ENCODE measurements at places on chromosomes 1 and 21.

- no peak for DNase-seq
Measured at GRCh38 chr1:114512595-114513280, 1.7 kb upstream of the TRIM33 start.

- no peak for DNase-seq
Measured at GRCh38 chr1:243268751-243269460, 13.1 kb downstream of the SDCCAG8 start.

DNA sequence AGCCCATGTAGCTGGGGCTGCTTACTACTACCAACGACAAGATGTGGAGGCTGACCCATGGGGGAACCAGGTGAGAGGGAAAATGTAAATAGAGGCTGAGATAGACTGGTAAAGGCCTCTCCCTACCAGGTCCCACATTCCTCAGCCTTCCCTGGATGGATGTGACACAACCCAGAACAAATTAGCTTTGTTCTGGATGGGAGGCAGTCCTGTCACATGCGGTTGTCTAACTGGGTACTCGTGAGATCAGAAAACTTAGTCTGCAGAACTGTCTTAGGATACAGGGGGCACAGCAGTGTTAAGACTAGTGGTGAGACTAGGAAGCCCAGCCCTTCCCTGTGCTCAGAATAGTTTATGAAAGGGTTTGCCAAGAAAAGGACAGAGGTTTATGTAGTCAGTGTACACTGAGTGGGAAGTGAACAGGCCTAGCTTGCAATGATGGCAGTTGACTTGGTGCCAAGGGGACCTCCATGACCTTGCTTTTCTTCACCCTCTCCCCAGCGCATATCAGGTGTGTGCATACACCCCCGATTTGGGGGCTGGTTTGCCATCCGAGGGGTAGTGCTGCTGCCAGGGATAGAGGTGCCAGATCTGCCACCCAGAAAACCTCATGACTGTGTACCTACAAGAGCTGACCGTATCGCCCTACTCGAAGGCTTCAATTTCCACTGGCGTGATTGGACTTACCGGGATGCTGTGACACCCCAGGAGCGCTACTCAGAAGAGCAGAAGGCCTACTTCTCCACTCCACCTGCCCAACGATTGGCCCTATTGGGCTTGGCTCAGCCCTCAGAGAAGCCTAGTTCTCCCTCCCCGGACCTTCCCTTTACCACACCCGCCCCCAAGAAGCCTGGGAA, 8.4 kb downstream of the MMACHC start:
- DNase-seq, result no peak

- DNase-seq, result no peak
Measured at GRCh38 chr1:61307422-61308142, 225.2 kb downstream of the NFIA start.

DNA sequence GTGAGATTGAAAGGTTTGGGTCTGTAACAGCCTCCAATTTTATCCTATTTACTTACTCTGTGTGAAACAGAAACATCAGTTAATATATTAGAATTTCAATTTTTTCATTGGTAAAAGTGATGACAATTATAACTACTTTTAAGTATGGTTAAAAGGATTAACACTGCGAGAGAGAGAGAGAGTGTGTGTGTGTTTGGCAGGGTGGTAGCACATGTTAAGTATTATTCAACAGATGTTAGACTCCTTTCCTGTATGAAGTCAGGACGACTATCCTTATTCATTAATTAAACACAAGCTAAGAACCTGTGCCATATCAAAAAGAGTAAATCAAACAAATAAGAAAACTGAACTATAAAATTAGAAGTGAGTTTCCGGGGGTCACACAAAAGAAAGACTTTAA, 662.5 kb downstream of the PLPP3 start:
- no peak for DNase-seq

DNA sequence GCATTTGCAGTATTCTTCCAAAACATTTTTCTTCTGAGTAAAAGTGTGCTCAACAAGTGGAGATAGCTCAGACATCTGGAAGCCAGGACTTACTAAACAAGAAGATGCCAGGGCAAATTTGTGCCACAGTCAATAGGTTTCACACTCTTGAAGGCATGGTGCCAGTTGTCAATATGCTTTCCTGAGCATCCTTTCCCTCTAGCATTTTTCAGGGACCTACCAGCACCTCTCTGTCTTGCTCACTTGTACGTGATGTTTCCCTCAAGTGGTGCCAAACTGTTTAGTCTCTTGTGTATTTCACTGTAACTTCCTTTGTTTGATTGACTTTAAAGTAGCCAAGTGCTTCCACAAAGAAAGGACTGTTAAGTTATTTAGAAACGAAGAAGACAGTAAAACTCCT, 194.0 kb upstream of the SGIP1 start:
- DNase-seq, result no peak

DNA sequence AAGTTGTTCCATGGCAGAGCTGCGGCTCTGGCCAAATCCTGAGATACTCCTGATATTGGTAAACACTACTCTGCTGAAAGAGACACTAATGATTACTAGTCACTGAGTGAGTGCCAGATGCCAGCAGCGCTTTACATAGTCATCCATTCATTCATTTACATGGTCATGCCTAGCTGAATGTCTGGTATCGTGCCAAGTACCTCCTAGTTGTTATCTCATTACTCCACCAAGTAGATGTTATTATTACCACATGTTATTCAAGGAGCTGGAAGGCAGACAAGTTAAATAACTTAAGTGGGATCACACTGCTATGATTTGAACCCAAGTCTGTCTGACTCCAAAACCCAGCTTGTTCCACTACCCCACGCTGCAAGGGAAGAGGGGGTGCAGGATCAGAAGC, 4.7 kb downstream of the OLFML2B start:
- DNase-seq, result no peak

DNA sequence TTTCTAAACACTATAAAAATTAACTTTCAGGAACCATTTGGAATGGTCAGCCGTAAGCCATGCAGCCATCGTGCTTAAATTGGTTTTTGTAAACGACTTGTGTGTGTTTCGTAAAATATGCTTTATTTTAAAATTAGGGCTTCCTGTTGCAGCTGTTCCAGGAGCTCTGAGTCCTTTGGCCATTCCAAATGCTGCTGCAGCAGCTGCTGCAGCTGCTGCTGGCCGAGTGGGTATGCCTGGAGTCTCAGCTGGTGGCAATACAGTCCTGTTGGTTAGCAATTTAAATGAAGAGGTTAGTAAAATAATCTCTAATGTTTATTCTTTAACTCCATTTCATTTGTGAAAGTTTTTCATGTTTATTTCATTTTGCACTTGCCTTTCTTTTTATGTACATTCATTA, 83.1 kb downstream of the PTBP2 start:
- DNase-seq, result no peak

GRCh38 chr1:22296701-22297591, 154.0 kb upstream of the WNT4 start:
- DNase-seq, result no peak

- no peak for DNase-seq
Measured at GRCh38 chr1:205525495-205526285, 21.2 kb downstream of the CDK18 start.

DNA sequence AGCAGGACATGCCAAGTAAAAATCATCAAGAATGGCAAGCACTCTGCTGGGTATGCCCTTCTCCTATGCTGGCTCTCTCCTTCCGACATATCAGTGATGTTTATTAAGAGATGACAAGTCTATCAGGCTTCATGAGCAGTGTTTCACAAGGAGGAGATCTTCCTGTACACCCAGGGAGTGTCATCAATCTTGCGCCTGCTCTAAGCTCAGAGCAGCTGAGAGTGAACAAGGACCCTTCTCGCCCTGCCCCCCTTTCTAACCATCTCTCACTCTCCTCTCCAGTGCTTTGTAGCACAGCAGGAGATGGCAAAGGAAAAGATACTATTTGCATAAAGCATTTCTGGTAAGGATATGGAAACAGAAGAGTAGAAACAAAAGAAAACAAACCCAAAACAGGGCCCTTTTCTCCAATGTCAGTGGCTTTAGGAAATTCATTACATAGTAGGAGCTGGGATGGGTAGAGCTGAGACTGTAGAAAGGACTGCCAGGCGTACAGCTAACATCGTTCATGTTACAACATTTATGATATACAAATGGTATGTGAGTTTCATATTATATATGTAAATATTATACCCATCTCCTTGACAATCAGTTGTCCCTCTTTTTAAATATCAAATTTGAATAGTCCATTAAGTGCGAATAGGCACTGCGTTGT, 201.7 kb downstream of the NUF2 start:
- DNase-seq, result no peak

DNA sequence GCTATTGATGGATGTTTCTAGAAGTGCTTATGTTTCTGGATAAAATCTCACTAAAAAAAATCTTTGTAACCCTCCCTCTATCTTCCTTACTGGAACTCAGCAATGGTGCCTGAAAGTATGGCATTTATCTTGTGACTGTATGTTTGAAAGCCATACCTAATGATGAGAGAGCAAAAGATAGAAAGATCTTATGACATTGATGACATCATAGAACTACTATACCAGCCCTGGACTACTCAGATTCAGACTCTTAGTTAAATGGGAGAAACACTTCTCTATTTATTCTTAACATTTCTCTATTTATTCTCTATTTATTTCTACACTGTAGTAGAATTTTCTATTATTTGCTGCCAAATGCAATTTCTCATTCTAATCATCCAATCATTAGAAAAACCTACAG, 32.7 kb upstream of the SYCP1 start:
- DNase-seq, result no peak

DNA sequence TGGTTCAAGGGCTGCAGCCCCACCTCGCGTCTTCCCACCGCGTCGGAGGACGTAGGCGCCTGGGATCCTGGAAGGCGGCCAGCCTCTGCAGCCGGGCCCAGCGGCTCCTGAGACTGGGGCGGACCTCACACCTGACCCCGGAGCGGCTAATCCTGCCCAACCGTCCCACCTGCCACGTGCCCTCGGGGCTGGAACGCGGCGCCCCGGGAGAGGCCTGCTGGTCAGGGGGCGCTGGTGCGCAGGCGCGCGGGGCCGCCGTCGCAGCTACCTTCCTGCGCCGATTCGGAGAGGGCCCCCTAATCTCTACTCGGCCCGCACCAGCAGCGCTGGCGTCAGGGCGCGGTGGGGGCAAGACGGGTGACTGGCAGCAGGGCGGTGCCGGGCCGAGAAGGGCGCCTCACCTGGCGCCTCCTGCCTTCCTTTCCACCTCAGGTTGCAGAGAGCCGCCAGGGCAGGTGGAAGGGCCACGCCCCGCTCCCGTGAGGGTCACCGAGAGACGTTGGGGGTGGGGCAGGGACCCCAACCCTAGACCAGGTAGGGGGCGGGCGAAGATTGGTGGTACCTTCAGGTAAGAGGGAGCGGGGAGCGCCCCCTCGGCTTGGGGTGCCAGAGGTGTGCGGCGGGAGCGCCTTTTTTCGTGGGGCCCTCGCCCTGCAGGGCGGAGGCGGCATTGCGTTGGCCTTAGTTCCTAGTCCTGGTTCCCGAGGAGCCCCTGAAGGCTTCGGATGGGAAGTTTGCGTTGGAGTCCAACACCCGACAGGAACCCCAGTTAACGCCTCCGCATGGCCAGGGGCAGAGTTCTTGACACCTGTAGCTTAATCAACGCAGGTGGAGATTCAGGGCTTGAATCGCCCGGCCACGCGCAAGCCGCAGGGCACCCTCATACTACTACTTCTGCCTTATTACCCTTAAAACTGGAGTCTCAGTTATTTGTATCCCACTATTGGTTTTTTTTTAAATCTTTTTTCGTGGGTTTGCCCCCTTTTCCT, at the start of gene TDRD5:
Gene TDRD5 (plus strand): TSS at position 241 of the 989 bp plus-strand sequence. CDS start 784 bp downstream, outside the sequence.
- no peak for DNase-seq

- DNase-seq, result no peak
Measured at GRCh38 chr1:247472035-247472434, 14.1 kb upstream of the OR2B11 start.

GRCh38 chr21:19648391-19648790, 1244.8 kb upstream of the TMPRSS15 start:
- no peak for DNase-seq

GRCh38 chr1:24391882-24392603, 21.5 kb downstream of the STPG1 start:
- peak; percentile 31 for DNase-seq

DNA sequence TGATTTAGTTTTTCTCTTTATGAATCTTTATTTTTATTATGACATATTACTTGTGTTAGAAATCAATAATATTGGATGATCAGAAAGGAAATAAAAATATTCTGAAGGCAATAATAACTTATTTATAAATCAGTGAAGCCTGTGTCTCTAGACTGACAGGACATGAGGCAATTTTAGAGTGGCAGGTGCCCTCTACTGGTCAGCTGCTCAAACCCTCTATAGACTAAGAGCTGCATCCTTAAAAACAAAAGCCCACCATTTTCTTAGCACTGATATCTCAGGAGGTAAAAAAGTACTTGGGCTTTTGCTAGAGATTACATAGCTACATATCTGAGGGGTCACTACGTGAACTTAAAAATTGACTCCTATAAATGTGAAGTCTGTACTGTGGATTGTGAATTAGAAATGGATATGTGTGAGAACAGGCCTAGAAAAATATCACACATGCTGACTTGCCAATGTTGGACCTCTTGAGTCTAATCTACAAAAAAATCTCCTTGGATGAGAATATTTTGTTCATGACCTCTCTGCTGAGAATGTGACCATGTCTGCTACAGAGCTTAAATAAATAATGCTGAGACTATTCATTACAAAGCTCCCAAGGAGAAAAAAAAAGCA, 597.9 kb upstream of the ADAMTS5 start:
- no peak for DNase-seq

GRCh38 chr21:32389337-32390015, 3.3 kb downstream of the URB1 start:
- no peak for DNase-seq

DNA sequence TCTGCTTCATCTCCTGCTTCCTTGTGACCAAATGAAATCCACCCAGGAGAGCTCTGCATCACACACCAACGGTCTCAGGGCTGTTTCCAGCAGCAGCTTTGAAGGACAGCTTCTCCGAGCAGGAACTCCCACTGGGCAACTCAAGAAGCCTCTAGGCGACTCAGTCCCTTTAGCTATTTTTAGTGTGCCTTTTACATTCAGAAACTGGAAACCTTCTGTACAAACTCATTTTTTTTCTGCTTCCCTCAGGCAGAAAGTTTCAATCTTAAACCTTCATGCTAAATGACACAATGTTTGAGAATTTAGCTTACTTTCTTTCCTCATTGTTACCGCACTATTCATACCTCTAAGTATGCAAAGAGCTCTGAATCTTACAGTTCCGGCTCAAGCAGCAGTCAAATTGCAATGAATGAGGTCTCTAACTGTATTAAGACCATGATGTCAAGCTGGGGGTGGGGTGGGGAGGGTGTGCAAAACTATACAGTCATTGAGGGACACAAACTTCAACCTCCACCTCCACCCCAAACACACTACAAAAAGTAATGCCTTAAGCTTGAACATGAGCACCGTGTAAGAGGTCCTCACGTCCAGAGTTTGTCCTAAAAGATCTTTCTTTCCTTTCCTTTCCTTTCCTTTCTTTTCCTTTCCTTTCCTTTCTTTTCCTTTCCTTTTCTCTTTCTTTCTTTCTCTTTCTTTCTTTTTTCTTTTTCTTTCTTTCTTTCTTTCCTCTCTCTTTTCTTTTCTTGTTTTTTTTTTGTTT, 16.4 kb upstream of the TARBP1 start:
- no peak for DNase-seq

GRCh38 chr1:77906019-77906545, 17.7 kb downstream of the NEXN start:
- DNase-seq, result no peak

- no peak for DNase-seq
Measured at GRCh38 chr1:6027591-6027990, 18.1 kb upstream of the KCNAB2 start.

- DNase-seq, result peak; percentile 80
Measured at GRCh38 chr1:160629286-160630210, 17.3 kb downstream of the SLAMF1 start.
